ENCODE measurements at places on chromosomes 4 and X.

GRCh38 chr4:13371048-13371447 is 113.1 kb downstream of the RAB28 start:
- no peak for DNase-seq

DNA sequence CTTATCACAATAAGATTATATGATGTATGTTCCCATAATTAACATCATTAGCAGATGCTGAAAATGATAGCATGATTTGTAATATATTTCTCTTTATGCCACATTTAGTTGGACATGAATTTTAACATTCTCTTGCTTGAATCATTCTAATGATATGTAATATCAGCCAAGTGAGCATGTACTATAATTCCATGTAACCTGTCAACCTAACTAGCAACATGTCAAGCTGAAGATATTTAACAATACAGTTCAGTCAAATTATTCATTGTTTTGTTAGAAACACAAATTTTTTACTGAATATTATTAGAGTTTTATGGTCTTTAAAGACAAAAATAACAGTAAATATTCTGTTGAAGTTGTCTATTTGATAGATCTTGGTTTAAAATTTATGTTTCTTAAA is 920.4 kb upstream of the PCDH10 start:
- no peak for DNase-seq

GRCh38 chr4:138112389-138112788 is 129.8 kb downstream of the SLC7A11 start:
- no peak for DNase-seq

- peak; percentile 32 for DNase-seq
Observed at GRCh38 chr4:152976212-152976761, 40.2 kb downstream of the FHDC1 start.
